ENCODE measurements at places on chromosomes 12 and 14.

DNA sequence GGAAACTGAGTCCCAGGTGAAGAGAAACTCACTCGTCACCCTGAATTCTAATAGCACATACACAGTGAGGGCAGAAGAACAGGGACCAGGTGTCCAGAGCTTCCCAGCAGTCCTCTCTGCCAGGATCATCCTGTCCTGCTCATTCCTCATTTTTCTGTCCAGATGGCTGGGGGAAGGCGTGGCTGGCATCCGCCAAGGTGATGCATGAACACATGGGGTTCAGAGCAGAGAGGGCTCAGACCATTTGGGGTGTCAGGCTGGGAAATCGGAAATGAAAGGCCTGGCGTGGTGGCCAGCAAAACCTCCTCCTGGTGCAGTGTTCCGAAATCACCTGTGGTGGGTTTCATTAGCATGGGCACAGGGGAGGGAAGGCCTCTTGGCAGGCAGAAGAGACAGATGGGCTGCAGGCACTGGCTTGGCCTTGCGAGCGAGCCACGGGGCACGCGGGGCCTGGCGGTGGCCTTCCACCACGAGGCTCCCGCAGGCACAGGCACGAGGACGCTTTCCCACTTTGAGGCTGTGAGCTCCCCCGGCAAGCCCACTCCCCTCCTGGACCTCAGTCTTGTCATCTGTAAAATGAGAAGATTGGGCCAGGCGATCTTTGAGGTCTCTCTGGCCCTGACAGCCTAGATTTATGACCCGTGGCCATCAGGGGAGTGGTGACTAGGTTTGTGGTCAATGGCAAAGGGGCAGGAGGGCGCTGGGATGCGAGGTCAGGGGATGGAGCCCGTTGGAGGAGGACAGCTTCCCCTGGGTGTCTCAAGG lies 68.5 kb downstream of the TSPAN9 start:
- DNase-seq = no peak

GRCh38 chr14:99195602-99196309 lies 76.2 kb downstream of the BCL11B start:
- no peak for DNase-seq

DNA sequence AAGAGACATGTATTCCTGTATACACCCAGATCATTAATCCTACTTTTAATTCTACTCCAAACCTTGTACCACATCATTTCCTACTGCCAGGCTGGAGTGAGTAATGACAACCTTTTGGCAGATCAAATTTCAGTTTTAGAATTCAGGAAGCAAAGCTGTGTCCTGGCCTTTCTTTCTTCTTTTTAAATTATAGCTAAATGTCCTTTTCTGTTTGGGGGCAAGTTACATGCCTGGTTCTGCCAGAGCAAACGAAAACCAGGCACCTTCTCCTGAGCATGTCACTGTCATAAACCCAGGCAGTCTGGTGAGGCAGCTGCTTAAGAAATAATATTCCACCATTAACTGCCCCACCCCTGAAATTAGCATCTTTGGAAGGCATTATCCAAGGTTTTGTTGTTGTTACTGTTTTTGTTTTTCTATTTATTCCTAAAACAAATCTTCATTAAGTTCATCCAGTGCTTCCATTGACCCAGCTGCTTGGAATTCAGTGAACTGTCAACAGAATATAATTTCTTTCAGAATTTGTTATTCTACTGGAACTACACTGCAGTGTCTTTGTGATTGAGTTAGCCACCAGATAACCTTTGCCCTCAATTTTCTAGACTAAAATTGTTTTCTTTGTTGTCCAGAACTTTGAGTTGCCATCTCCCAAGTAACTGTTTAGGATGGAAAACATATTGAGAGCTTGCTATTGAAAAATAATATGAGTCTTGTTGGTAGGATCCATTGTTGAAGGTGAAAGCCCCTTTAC lies 33.2 kb downstream of the SAMD4A start:
- no peak for DNase-seq

DNA sequence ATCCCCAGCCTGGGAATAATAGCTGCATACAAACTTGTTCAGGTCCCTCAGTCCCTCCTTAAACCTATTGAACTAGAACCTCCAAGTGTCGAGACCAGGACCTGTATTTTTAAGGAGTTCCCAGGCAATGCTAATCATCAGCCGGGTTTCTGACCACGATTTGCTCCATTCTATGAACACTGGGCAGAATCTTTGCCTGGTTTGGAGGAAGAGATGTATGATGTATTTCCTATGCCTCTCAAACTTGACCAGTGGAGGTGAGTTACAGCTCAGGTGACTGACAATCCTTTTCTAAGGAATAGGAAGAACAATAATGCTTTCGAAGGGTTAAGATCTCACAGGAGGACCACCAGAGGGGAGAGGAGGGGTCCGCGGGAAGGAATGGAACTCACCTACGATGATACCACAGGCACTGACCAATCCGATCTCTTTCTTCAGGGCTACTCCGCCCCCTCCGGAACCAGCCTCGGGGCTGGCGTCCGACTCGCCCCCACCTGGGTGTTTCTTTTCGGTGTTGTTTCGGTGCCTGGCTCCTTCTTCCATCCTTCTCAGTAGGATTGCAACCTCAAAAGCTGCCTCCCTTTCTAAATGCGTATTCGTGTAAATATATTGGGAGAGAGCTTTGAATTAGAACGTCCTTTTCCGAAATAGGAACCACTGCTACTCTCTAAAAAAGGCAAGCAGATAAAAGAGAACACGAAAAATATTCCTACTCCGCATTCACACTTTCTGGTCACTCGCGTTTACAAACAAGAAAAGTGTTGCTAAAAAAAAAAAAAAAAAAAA lies 895 bp downstream of the SLC7A8 start:
- peak; percentile 21 for DNase-seq

DNA sequence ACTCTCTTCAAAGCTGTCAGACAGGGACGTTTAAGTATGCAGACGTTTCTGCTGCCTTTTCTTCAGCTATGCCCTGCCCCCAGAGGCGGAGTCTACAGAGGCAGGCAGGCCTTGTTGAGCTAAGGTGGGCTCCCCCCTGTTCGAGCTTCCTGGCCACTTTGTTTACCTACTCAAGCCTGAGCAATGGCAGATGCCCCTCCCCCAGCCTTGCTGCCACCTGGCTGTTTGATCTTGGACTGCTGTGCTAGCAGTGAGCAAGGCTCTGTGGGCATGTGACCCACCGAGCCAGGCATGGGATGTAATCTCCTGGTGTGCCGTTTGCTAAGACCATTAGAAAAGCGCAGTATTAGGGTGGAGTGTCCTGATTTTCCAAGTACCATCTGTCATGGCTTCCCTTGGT lies 900.4 kb upstream of the MDGA2 start:
- no peak for DNase-seq

GRCh38 chr12:84058136-84058535 lies 854.5 kb downstream of the SLC6A15 start:
- DNase-seq = no peak

DNA sequence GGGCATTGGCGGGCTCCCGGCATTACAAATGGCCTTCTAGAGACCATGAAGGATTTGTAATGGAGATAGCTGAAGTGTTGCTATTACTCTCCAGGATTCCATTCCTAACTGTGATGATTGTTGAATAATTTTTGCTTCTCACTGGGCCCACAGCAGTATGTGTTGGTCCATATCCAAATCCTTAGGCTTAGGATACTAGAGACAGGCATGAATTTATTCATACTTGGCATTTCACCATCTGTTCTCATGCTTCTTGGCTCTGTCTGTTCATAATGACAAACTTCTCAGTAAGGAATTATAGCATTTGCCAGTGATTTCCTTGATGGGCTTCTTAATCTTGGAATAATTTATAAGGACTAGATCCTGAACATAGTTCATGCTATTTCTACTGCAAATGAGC lies 832.9 kb downstream of the C12orf50 start:
- no peak for DNase-seq

GRCh38 chr14:72892879-72893635 lies 844 bp downstream of the DPF3 start:
- peak; percentile 15 for DNase-seq

DNA sequence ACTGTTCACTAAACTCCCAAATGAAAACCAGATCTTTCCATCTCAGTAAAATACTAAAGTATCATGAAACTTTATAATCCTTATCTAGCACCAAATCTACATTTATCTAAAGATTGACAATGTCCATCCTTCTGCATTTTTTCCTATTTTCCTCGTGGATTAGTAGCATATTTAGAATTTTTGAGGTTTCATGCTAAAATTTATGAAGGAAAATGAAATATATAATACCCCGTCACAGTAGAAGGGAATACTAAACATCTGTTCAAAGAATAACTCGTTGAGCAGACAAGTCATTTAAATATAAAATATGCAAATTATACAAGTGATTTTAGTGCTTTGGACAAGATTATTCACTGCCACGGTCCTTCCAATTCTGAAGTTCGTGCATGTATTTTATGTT lies 122.7 kb upstream of the SLCO1C1 start:
- DNase-seq = no peak

- no peak for DNase-seq
Observed at GRCh38 chr14:71248194-71248593, 340.9 kb downstream of the PCNX1 start.

GRCh38 chr14:64158608-64159007 lies 135.6 kb downstream of the ESR2 start:
- no peak for DNase-seq

DNA sequence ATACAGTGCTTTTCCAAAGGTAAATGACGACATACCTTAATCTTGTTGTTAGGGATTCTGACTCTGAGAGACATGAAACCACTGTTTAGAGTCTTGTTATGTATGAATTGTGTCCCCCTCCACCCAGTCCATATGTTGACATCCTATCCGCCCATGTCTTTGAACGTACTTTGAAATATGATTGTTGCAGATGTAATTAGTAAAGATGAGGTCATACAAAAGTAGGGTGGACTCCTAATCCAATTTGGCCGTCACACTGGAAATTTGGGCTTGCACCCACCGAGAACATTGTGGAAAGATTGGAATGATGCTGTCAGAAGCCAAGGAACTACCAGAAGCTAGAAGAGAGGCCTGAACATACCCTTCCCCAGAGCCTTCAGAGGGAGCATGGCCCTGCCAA lies 62.2 kb downstream of the RGS6 start:
- DNase-seq = no peak

DNA sequence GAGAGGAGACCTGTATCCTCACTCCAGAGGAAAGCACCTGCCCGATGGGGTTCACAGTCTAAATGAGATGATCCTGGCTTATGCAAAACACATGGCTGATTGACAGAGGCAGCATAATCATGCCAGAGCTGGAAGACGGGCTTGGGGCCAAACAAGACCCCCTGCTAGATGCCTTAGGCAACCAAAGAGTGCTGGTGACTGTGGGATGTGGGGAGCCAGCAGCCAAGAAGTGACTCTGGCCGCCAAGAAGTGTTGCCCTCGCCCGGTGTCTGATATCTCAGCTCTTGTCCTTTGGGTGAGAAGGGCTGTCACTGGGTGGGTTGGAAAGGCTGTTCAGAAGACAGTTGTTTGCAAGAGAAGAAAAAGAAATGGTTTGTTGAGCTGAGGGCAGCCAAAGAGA lies 56.7 kb downstream of the PLEKHG3 start:
- no peak for DNase-seq

DNA sequence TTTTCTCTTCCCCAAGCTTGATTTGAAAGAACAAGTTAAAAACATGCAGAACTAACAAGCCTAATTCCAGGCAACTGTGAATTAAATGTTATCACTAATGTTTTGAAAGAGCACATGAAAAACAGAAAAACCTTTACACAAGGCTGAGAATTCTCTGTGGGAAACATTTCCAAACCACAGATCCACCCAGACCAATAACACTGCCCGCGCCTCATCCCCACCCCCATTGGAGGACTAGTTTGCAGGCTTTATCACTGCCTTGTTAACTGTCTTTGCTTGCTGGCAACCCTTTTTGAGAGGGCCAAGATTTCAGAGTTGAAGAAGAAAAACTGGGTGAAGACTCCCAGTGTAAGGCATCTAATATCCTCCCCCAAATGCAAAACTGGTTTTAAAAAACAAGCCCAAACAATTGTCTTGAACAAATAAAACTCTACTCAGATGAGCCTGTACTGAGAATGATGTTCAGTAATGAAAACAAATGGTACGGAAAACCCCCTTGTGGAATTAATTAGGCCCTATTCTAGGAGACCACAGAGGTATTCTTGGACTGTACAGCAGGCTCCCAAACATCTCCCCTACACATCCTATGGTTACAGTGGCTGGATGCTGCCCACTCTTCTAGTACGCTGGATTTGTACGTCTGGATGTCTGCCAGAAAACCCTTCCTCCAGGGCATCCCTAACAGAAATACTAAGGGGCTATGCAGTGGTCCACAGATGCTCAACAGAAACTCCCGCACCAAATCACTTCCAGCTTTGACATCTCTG lies 5.8 kb downstream of the MAX start:
- DNase-seq = no peak

GRCh38 chr14:100187247-100187833 lies 27.9 kb upstream of the DEGS2 start:
- no peak for DNase-seq

- no peak for DNase-seq
Observed at GRCh38 chr12:130933269-130933995, 20.3 kb upstream of the ADGRD1 start.

GRCh38 chr12:116547955-116548501 lies 11.2 kb upstream of the MAP1LC3B2 start:
- DNase-seq = no peak

- DNase-seq = no peak
Observed at GRCh38 chr12:20314328-20314727, 54.0 kb upstream of the PDE3A start.

DNA sequence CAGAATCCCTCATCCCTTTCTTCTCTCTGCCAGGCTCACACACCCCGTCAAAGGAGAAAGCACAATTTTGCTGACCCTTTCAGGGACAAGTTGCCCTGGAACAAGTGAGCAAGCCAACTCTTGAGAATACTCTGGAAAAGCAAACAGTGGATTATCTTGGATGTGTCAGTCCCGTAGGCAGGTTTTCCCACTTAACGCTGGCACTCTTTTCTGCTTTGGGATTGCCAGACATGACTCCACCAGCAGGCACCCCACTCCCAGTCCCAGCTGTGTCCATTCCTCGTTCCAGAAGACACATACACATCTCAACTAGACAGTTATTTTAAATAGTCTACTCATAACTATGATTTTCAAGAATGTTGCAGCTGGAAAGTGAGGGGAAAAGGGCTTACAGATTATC lies 145.5 kb upstream of the CDKN3 start:
- DNase-seq = no peak

GRCh38 chr12:71760471-71760870 lies 5.8 kb downstream of the RAB21 start:
- no peak for DNase-seq

DNA sequence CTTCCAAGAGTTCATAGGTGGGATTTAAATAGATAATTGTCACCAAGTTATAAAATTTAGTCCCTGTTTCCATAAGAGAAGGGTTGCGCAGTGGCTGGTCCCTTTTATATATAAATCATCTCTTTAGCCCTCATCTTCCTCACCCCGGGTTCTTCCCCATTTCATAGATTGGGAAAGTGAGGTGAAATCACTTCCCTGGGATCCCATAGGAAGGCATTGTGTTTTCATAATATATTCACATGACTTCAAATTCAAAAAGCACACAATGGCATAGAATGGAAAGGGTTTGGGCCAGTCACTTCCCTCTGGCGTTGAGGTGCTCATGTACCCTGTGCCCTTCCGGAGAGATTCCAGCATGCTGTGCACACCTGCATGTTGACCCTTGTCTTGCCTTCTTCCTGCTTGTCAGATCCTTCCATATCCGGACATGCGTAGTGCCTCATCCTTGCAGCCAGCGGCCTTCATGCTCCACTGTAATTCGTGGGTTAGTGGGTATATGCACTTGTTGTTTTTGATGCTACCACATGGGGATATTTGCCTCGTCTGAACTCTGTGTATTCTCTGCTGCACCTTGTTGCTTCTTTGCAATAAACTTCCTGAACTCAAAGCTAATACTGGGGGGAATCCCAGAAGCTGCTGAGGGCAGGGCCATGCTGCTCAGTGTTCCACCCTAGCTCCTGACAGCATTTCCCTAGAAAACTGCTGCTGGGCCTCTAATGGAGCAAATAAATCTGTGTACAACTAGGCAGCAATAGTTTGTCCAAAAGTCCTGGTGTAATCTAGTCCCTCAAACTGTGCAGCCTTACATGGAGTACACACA lies 59.6 kb downstream of the ANAPC7 start:
- no peak for DNase-seq

All from effector CD8-positive, alpha-beta T cell (primary cell).